ENCODE measurements at places on chromosomes 7 and 10.

- no peak for DNase-seq
These were observed 155.5 kb downstream of the SNX10 start for GRCh38 chr7:26447116-26447515.

GRCh38 chr10:28769091-28769604, 91.8 kb downstream of the BAMBI start:
- DNase-seq, result no peak

DNA sequence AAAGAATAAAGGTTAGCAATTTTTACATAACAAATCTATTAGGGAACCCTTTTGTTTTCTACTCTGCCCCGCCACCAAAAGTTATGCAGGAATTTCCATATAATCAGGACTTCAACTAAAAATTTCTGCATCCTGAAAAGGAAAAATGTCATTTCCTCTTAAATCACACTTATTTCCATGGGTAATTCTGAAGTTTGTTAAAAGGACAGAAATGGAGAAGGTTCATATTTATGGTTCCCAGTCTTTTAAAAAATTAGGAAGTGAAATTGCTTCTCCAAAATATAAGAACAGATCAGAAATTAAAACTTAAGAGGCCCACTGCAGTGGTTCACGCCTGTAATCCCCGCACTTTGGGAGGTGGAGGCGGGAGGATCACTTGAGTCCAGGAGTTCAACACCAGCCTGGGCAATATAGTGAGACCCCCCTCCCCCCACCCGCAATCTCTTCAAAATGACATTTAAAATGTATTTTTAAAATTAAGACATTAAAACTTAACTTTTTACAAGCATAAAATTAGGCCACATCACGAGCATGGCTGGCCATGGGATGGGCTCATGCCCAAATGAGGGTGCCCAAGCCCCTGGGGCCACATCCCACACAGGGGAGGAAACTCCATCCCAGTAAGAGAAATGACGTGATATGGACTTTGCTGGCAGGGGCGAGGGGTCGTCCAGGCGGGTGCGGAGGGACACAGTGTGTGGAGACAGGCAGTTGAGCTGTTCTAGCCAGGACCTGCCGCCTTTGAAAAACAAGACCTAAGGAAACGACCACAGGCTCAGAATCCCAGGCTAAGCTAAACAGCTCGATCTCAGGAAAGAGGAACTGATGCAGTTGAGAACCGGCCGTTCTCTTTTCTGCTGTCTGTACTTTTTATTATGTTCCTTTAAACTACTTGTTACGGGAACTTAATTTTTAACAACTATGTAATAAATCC, 51.3 kb upstream of the NFE2L3 start:
- no peak for DNase-seq

GRCh38 chr7:832167-832967, at the start of gene SUN1:
SUN1 (plus strand) TSS chr7:832476; CDS start chr7:832525, 49 bp downstream.
- DNase-seq, result peak; percentile 68

GRCh38 chr10:130747356-130747755, 564.2 kb downstream of the TCERG1L start:
- DNase-seq, result no peak

- DNase-seq, result no peak
These were observed 78.9 kb downstream of the CHRM2 start for GRCh38 chr7:136947347-136947746.

- no peak for DNase-seq
These were observed 291.3 kb upstream of the PHYHIPL start for GRCh38 chr10:58885146-58885545.

DNA sequence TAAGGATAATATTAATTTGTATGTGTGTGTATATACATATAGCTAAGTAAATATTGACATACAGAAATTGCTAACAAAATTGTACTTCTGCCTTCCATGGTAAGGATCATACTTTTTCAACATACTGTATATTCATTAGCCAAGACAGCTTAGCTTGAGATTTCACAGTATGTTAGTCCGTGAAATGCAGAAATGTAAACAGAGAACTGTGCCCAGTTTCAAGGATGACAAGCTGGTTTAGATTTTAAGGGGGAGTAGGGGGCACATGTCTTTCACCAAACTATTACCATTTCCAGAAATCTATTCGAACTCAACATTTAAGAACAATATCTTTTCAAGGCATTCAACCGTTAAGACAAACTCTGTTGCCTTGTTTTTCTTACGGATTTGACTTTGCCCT, 182.2 kb downstream of the SORCS1 start:
- no peak for DNase-seq

DNA sequence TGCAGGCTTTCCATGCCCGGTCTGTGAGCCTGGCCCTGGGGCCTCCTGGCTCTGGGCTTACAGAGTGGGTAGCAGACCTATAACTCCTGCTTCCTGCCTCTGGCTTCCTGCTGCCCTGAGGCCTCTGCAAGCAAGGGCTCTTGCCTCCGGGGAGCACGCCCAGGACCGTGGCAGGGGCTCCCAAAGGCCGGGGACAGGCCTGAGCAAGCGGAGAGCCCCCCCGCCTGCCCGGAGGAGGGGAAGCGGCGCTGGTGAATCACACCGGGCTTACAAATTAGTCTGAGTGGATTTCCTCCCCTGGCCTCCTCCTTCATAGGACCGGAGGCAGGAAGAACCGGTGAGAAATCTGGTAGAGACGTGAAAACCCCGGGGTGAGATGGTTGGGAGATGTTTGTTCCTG, 1.5 kb upstream of the MYL10 start:
- no peak for DNase-seq

GRCh38 chr7:80134536-80135308, at the start of gene GNAI1:
GNAI1 (plus strand) TSS chr7:80134831; CDS start chr7:80135161, 330 bp downstream.
- DNase-seq, result peak; percentile 15

DNA sequence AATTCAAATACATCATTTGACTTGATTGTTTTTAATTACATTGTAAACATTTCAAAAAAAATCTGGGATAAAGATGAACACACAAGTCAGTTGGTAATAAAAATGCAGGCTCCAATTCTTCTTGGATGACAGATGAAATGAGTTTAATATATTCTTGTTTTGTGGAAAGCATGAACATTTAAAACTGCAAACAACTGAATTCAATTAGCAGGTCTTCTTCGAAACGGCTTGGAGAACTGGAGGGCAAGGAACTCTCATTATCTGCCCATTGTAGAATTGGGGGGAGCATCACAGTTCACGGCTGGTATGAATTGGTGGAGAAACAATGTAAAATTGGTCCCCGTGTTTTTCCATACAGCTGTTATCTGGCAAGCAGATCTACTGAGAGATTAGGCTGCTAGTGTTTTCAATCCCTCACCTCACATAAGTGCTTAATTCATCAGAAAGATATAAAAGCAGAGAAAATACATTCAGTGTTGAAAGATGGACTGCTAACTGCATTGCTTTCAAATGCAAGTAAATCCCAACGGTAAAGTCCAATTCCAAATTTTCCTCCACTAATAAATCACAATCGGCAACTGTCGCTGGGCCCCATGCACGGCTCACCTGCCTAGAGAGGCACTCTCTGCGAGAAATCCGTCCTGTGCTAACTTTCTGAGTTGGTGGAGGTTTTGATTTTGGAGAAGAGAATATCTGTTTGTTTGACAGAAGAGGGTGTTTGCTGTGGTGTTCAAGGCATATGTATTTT, 199.5 kb downstream of the ZNF438 start:
- DNase-seq, result no peak

DNA sequence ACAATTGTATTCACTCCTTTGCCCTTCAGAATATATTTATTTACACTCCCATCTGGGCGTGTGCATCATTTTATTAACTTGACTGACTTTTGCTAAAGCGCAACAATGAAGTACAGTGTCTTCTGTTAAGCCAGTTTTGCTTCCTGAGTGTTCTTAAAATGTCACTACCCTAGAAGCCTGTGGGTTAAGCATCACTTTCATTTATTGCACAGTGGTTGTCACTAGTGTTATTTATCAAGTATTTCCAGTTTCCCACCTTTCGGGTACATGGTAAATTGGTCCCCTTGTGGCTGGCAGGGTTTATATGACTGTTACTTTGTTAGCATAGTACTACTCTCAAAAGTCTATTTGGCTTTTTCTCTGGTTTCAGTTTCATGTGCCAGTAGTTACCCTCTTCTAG, 3.3 kb downstream of the HILPDA start:
- DNase-seq, result no peak

- no peak for DNase-seq
These were observed 24.4 kb downstream of the NKX6-2 start for GRCh38 chr10:132761395-132762060.

- no peak for DNase-seq
These were observed 126.5 kb upstream of the UNC5B start for GRCh38 chr10:71085689-71086438.

GRCh38 chr7:140058517-140058916, 4.2 kb downstream of the PARP12 start:
- DNase-seq, result no peak

GRCh38 chr7:127848241-127848640, 183.0 kb downstream of the LRRC4 start:
- DNase-seq, result no peak

GRCh38 chr10:131556061-131556896, 244.8 kb upstream of the TCERG1L start:
- no peak for DNase-seq

GRCh38 chr7:155260498-155260872, 37.2 kb upstream of the INSIG1 start:
- no peak for DNase-seq

GRCh38 chr7:145265180-145265579, 429.3 kb upstream of the TPK1 start:
- DNase-seq, result no peak

- no peak for DNase-seq
These were observed 213.9 kb downstream of the FRMD4A start for GRCh38 chr10:14116837-14117236.

GRCh38 chr7:127879436-127879835, 151.8 kb downstream of the LRRC4 start:
- DNase-seq, result no peak

DNA sequence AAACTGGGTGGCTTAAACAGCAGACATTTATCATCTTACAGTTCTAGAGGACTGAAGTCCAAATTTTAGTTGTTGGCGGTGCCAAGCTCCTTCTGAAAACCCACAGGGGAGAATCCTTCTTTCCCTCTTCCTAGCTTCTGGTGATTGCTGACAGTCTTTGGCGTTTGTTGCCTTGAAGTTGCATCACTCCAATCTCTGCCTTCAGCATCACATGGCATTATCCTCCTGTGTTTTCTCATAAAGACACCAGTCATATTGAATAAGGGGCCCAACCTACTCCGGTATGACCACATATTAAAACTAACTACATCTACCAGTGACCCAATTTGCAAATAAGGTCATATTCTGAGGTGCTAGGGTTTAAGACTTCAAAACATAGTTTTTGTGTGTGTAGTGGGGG, 472.1 kb upstream of the IGFBP3 start:
- no peak for DNase-seq

DNA sequence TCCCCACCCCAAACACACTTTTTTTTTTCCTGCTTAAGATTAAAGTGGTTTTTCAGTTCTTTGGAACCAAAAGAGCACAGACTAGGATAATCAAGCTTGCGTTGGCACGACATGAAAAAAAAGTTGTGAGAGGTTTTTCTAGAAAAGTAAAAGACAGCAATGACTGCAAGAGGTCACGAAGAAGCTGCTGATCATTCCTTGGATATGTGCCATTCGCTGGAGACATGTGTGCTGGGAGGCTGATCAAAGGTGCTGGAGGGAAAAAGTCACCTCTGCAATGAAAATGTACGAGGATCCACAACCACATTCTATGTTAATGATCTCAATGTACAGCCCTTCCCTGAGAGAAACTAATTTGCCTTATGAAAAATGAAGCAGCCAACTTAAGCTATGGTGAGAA, 5.4 kb downstream of the AKR1B1 start:
- DNase-seq, result no peak

DNA sequence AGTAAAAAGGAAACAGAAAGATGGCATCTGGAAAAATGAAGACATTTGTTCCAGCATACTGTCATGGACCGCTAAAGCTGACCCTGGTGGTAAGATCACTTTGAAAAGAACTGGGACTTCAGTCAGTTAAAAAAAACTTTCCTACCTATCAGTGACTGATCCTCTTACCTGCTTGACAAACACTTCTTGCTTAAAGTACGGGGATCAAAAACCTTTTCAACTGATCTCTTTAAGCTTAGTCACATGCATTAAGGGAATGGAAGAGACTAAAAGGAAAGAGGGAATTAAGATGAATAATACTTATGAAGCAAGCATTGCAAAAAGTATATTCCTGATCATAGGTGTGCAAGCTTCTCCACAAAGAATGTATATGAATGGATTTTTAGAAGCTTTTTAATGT, 42.1 kb downstream of the MTERF1 start:
- no peak for DNase-seq

- no peak for DNase-seq
These were observed 13.2 kb downstream of the UBTD1 start for GRCh38 chr10:97511711-97512440.

DNA sequence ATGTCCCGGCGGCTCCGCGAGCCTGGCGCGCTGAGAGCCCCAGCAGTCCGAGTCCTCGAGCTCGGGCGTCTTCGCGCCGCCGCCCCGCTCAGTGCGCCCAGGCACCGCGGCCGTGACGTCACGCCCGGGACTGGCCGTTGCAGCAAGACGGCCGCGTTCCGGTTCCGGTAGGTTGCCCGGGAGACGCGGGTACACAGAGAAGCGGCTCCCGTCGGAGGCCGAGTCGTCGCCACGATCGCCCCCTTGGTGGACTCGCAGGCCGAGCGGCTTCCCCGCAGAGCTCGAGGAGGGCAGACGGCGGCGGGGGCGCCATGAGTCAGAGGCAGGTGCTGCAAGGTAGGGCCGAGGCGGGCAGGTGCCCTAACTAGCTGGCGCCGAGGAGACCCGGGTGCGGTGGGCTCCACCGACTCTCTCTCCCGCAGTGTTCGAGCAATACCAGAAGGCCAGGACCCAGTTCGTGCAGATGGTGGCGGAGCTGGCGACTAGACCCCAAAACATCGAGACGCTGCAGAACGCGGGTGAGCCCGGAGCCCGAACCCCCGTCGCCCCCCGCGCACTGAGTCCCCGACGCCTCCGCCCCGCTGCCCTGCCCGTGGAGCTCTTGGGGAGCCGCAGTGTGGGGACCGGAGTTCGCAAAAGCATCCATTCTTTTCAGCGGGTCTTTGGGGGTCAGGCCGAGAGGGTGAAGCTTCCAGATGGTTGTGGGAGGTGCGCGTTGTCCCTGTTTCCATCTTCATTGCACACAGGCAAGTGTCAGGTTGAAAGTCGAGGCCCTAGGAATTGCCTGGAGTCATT, at the start of gene SPAG6:
TSS of gene SPAG6 (plus strand) at position 196 of the 795 bp plus-strand sequence. CDS start at position 312, 116 bp downstream.
- peak; percentile 36 for DNase-seq

- DNase-seq, result no peak
These were observed 56.1 kb upstream of the GRB10 start for GRCh38 chr7:50838675-50839377.

DNA sequence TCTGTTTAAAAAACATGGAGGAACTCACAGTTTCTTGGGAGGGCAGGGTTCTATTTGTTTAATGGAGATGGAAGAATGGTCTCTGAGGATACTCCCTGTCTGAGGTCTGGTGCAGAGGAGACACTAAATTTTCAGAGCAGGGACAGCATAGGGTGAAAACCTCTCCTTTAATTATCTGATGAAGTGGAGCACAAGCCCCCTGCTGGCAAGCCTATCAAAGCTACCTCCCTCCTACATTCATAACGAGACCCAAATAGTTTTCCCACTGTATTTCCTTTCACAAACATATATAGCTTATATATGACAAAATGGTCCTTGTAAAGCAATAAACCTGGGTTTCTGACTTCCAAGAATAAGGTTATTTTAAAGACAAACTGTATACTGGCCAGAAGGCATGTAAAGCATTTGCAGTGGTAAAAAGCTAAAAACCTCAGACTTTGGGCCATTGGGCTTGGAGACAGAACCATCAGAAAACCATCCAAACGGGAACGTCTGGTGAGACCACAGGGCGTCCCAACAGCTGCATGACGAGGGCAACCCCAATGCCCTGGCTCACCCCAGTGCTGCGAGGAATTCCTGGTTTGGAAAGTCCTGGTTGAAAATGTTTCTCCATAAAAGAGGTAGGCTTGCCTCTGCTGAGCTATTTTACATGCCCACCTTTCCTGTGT, 201.3 kb downstream of the FANK1 start:
- no peak for DNase-seq

GRCh38 chr10:125928928-125929585, 32.7 kb downstream of the FANK1 start:
- DNase-seq, result no peak

All from stimulated activated CD4-positive, alpha-beta T cell treated with anti-CD3 and anti-CD28 coated beads, Interleukin-4, amount 100 ng/mL, for 1 hour (primary cell).